Kidney tubule cell (primary cell): ENCODE measurements at places on chromosomes 7 and 10.

DNA sequence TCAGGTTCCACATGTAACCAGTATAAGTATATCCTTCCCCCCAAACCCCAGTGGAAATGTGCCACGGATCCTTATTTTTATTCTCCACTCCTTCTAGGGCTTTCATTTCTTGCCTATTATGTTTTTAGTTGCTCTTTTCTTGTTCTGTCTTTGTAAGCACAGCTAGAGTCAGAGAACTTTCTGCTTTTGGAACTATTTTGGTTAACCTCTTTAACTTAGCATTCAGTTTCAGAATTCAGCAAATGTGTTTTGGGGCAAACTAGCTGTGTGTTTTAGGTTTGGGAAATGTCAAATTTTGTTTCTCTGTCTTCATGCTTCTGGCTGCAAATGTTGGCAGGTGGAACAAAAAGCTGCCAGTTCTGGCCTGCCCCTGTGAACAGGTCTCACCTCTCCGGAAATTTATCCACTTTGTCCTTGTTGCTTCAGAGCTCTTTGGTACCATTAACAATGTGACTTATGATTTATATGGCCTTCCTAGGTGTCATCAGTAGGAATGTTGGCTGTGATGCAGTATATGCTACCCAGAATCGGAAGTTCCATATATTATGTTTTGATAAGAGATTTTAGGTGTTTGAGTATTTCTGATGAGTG lies 156.1 kb downstream of the ADK start:
- no peak for DNase-seq

- DNase-seq: no peak
These were observed 530.2 kb upstream of the FZD8 start for GRCh38 chr10:36171953-36172940.

DNA sequence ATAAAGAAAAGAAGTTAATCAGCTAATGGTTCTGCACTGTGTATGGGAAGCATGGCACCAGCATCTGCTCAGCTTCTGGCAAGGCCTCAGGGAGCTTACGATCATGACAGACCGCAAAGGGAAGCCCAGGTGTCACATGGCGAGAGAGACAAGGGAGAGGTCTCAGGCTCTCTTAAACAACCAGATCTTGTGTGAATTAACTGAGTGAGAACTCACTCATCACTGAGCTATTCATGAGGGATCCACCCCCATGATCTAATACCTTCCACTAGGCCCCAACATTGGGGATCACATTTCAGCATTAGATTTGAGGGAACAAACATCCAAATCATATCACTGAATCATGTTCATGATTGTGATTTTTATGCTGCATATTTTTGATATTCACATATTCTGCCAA lies 5.8 kb downstream of the USP54 start:
- no peak for DNase-seq

DNA sequence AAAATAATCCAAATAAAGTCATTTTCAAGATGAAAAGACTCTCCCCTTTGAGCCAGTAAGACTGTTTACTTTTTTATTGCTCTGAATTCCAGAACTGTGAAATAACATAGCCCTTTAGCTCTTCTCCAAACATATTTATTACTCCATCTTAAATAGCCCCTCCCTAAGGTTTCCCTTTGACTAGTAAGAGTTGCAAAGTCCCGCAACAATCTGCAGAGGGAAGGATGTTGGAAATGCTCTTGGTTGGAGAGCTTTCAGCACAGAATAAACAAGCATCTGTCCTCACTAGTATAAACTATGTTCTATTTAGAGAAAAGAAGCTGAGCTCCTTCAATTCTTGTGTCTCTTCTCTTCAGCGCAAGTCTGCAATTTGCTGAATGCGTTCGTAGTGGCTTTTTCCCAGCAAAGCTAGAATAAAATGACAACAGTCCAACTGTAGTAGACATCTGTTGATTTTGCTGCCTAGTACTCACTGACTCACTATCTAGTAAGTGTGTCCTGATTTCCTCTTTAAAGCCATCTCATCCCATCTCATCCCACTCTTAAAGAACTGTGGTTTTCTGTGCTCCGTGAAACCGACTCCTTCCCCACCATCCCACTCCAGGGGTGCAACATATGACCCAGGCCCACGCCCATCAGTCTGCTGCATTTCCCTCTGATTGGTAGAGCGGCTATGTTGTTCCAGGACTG lies 104.0 kb downstream of the FAM107B start:
- DNase-seq: peak; percentile 31

- DNase-seq: peak; percentile 36
These were observed 101.6 kb downstream of the DYNC2I1 start for GRCh38 chr7:158957921-158958491.

DNA sequence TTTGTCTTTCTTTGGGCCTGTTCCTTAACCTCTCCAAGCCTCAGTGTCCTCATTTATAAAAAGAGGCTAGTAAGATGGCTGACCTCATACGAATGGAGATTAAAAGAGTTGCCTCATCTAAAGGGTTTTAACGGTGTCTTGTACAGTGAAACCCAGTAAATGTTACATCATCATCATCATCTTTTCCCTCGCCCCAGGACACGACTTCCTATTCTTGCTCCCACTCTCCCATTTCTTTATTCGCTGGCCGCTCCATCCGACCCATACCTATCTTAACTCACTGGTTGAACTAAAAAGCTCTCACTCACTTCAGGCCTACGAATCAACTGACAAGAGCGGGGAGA lies 554 bp downstream of the FRA10AC1 start:
- peak; percentile 42 for DNase-seq
